ENCODE measurements at places on chromosomes 16 and 17. TPM values are rescaled to one million over a fixed set of nuclear protein-coding genes. Genes with fewer than 3 reads are reported as not detected.
A peak's percentile ranks its signal among the peaks of the same experiment; 100 is the strongest.

DNA sequence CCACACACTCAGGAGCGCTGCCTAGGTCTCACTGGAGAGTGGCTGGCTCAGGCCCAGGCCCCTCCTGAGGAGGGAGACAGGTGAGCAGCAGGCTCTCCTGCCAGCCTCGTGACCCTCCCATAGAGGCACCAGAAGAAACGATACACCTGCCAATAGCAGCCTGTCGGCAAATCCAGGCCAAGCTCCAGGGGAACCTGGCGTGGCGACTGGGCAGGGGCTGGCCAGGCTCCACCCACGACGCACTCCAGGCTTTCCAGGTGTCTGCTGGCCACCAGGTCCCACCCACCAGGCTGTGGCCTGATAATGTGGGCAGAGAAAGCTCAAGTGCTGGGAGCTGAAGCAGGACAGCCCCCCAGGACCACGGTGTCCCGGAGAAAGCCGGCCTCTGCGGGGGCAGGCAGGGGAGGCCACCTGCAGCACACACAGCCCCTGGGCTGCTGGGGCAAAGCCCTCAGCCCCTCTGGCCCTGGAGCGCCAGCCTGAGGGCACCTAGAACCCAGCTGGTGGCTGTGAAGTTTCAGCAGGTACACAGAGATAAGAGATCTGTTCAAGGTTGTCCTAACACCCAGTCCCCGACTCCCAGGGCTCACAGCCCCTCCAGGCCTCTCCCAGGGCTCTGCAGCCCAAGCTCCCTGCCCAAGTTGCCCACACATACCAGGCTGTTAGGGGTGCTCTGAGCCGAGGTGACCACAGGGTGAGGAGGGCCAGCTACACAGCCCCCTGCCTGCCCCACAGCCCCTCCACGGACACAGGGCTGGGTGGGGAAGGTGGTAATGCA, 2.4 kb downstream of the PGAP6 start:
- DNase-seq, result no peak

GRCh38 chr16:46720619-46721018, 27.5 kb downstream of the MYLK3 start:
- no peak for DNase-seq

- DNase-seq, result no peak
Measured at GRCh38 chr17:75897160-75898019, 639 bp upstream of the TRIM65 start.

DNA sequence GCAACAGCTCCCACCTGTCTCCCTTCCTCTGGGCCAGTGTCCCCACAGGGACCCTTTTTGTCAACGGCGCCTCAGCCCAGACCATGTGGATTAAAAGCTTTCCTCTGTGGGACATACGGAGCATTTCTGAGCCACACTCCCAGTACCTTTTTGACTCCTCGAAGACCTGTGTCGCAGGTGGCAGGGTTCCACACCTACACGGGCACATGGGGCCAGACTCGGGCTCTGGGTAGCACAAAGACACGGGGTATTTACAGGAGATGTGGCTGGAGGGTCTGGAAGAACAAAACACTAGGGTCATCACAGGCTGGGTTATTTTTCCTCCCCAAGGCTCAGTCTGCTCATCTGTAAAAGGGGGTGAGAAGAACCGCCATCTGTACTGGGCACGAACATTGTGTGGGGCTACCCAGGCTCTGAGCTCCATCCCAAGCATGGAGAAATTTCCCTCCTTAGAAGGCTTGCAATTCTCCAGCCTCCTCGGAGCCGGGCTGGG, 32.5 kb upstream of the SNN start:
- DNase-seq, result no peak

DNA sequence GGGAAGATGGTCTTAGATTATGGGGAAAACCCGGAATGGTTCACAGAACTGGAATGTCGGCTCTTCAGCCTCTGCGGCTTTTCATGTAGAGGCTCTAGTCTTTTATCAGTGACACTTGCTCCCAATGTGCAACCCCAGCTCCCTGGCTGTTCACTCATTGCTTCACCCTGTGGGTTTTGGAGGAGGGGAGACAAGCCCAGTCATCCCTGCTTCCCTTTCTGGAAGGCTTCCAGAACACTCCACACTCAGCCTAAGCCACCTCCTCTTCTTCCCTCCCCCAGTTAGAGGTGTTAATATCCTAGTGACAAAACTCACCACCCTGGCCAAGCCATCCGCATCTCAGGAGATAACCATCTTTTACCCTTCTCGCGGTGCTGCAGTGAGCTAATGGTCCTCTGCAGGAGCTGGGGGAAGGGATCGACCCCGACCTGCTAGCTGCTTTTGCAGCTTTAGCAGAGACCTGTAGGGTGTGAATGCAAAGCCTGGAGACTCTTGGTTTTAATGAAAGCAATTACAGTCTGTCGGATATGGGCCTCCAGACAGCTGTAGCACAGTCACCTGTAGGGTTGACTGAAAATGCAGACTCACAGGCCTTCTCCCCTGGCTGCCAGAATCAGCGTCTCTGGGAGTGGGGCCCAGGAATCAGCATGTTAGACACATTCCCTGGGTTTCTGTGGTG, 24.3 kb upstream of the LASP1NB start:
- DNase-seq, result peak; percentile 48

GRCh38 chr16:55083052-55083451, 152.4 kb downstream of the IRX5 start:
- DNase-seq, result no peak

DNA sequence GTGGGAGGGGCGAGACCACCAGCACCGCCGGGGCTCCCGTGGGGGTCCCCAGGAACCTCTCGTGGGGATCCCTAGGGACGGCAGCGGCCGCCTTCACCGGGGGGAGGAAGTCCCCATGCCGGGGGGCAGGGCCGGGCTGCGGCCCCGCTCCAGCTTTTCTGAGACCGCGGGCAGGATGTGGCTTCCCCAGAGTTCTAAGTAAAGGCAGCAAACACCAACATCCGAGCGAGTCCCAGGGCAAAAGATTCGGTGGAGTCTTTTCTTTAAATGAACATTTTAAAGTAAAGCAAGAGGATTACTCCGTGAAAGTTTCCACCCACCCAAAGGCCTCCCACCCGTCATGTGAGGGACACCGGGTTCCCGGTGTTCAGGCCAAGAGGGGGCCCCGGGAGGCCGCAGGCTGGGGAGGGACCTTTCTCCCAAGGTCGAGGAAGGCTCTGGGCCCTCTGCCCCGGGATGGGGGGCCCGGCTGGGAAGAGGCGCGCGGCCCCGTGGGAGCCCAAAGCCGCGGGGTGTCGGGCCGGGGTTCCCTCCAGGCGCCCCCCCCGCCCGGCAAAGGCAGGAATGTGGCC, 137.2 kb upstream of the RPH3AL start:
- DNase-seq, result no peak

GRCh38 chr16:11596572-11597226, 10.0 kb upstream of the LITAF start:
- DNase-seq, result no peak

DNA sequence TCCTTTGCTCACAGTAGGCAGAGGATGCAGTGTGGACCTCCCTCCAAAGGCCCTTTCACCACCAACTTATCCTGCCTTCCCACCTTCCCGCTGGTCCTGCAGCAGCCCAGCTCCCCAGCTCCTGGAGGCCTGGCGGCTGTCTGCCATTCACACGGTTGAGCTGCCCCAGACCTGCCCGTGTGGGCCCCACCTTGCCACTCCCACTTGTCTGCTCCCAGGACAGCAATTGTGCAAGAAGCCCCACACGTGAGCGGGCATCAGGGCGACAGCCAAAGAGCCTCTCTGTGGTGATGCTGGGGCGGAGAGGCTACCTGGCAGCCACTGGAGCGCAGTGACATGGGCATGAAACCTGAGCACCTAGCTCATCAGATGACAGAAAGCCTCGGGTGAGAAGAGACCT, 248.6 kb upstream of the MAF start:
- no peak for DNase-seq

DNA sequence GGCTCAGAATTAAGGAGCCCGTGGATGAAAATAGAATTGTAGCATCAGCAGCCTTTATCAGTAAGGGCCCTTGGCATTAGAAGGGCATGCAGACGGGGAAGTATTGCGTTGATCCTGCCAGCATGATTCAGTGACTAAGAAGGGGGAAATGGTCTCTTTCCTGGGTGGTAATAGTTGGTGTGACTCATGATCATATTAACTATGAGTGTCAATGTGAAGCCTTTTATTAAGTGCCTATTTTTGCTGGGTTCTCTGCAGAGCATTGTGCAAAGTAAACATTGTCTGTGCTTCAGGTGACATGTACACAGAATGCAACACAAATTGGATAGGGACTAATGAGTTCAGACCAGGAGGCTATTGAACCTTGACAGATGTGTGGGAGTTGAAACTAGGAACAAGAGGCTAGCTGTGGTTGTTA, 24.5 kb downstream of the RCVRN start:
- DNase-seq, result no peak

GRCh38 chr16:57818377-57819064, 16.2 kb upstream of the KIFC3 start:
- DNase-seq, result no peak

GRCh38 chr17:66966704-66967418, 2.4 kb downstream of the CACNG4 start:
- no peak for DNase-seq

DNA sequence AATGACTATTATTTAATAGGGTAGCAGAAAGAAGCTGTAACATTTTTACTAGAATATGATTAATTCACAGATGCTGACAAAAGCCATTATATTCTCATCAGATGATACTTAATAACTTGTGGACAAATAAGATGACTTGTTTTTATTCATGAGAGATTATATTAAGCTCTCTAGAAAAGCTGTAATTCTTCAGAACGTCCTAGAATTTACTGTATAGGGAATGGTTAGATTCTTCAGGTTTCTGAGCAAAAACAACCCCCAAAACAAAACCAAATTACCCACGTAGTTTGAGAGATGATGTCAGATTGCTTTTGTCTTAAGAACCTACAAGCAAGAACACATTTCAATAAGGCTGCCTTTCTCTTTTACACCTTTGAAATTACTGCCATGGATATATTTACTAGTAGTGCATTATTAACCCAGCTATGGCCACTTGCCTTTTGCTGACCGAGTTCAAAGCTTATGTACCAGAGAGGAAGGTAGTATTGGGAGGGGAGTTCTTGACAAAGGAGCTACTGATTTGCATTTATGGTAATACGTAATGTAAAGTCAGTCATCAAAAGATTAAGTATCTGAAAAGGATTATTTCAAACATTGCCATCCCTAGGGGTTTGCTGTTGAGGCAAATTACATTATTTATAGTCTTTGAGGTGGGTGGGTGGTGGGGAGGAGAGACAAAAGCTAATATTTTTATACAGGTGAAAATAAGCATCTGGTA, 51.7 kb downstream of the NLK start:
- DNase-seq, result no peak

DNA sequence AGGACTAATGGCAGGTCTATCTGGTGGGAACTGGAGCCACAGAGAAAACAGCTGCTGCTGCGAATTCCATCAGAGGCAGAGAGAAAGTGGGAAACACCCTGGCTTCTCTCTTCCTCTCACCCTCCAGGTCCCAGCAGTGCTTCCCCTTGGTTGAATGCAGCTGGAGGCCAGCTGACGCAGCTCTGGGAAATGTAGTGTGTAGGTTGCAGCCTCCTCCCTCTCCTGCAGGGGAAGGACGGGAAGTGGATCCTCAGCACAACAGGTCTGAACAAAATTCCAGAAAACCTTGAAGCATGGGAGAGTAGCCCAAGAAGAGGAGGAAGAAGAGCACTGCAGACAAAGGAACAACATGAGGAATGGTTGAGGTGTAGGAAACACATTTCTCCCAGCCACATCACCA, 67.8 kb upstream of the MMP2 start:
- DNase-seq, result no peak

DNA sequence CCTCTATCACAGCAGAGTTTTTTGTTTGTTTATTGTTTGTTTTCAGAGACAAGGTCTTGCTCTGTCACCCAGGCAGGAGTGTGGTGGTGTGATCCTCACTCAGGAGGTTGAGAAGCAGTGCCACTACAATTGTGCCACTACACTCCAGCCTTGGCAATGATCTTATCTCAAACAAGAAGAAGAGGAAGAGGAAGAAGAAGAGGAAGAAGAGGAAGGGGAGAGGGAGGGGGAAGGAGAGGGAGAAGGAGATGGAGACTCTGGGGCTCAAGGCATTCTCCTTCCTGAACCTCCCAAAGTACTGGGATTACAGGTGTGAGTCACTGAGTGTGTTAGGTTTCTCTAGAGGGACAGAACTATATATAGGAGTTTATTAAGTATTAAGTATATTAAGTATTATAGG, 17.1 kb upstream of the C17orf58 start:
- no peak for DNase-seq

DNA sequence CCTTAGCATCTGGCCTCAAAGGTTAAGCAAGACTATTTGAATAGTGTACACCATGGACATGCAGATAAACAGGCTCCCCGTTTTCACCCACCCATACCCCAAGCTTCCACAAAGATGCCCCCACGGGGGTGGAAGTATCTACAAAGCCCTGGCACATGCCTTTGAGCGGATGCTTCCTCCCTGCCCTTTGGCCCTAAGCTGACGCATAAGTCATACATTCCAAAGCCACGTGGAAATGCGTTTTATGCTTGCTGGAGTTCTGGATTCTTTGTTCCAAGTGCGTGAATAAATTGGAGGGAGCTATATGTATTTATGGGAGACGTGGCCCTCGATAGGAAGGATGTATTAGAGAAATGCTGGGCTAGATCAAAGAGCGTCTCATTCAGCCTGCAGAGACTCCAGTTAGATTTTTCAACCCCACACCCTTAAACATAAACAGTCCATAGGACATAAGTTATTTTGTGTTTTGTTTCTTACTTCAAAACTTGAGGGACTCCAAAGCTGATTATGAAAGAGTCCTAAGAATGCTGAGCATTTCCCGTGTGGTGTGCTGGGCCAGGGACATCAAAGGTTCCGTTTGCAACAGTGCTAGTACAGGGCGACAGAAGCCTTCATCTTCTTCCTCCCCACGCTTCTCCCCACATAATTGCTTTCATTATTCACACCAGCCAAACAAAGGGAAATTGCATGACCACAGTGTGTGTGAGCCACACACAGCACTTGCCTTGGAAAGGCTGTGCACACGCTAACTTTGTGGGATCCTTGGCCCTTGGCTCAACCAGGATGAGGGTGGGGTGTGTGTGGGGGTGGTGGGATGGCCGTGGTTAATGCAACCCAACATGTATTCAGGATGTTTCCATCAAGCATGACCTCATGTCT, 73.6 kb downstream of the WIPI1 start:
- DNase-seq, result peak; percentile 78

DNA sequence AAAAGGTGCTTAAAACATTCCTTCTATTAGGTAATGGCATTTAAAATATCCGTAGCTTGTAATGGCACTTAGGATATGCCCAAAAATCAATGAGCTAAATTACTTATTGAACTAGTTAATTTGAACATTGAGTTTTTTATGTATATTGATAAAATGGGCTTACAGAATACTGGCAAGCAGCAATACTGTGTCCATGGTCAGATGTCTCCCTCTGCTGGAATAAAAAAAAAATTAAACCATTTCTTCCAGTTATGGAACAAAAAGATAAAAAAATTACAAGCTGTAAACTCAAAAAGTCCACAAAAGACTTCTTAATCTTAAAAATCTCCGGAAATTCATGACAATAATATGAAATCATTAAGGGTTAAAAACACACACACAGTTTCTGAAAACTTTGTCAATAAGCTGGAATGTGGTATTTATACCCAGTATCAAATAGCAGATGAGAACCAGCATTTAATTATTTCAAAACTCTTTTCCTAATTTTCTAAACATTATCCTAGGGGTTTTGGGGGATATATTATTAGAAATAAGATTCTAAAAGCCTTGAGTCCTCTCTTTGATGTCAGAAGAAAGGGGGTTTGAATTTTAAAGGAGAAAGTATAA, 21.5 kb upstream of the PSMD7 start:
- no peak for DNase-seq

The DDX52 gene
- total RNA-seq, result 28.6 TPM

The GRAPL gene
- 7.3 TPM for total RNA-seq

The SPNS2 gene
- 6.8 TPM for total RNA-seq

The NR1D1 gene
- total RNA-seq, result 0.73 TPM

The GRAP gene
- total RNA-seq, result 16.5 TPM

The NXN gene
- 31.6 TPM for total RNA-seq

The CARD14 gene
- not detected for total RNA-seq

The COPS3 gene
- 120 TPM for total RNA-seq

The SGCA gene
- not detected for total RNA-seq
